ENCODE measurements at places on chromosomes 2 and 18.

DNA sequence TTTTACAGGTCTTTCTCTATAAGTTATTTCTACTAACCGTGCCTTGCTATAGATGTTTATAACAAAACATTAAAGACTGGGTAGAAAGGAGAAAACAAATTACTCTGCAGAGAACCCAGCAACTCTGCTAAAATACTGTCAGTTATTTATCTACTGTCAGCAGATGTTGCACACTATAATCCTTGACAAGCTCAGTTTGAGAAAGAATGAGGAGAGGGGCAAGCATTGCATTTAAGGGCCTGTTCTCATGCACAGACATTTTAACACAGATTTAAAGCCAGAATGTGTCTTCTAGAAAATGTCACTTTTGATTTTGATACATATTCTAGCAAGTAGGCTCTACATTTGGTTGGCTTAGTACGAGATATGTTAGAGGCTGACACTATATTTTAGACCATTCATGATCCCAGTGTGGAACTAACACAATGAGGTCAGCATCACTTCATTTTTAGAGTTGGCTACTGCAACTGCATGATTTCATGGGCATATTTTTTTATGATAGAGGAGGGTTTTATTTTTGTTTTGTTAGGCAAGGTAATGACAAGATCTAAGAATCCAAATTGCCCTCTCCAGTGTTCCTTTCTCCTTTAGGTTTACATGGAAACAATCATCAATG, 516.4 kb downstream of the ZEB2 start:
- no peak for DNase-seq

GRCh38 chr18:42583283-42583731, 532.2 kb downstream of the RIT2 start:
- no peak for DNase-seq

DNA sequence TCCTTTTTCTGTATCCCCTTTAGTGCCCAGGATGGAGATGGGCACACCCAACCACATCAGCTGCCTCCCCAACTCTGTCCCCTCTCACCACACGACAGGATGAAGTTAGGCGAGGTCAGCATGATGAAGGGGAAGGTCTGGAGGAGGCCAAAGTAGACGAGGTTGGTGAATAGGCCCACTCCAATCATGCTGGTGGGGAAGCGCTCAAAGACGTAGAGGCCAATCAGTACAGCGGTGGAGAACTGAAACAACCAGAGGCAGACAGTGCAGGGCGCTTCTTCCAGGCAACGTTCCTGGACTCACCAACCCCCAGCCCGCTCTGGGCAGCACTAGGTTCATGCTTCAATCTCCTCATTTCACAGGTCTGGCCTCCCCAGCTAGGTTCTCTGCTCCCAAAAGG, 2.9 kb downstream of the TEX261 start:
- no peak for DNase-seq

DNA sequence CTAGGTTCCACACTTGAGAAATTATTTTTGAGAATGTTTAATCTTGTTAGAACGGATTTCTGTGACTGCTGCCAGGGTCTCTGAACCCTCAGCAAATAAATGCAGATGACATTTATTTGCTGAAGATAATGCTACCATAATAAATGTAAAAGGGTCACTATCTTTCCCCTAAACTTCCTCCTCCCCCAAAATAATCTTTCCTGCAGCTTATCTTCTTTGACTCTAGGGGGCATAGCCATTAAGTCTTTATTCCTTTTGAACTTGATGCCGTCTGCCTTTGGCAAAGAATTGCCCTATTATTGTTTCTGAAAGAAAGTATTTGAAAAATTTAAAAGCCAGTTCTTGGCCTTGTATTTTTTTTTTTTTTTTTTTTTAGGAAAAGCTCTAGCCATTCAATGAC, 63.6 kb upstream of the ACSL3 start:
- no peak for DNase-seq

- DNase-seq, result no peak
These were observed 19.6 kb upstream of the KCNG3 start for GRCh38 chr2:42513252-42513918.

GRCh38 chr2:156124458-156124857, 208.1 kb downstream of the NR4A2 start:
- DNase-seq, result no peak

DNA sequence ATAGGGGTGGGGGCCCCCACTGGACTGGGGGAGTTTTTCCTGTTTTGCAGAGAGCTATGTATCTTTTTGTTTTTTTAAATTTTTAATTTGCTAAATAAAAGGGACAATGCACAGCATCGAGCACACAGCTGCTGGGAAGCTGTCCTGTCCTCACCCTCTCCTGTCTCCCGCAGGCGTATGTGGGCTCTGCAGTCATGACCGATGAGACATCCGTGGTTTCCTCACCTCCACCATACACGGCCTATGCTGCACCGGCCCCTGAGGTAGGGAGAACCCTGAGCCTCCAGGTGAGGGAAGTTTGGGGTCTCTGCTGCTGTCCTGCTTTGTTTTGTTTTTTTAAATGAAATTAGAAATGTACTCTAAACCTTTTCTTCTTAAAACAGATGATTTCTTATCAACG, 27.6 kb downstream of the PLEKHB2 start:
- DNase-seq, result no peak

- DNase-seq, result no peak
These were observed 39.2 kb downstream of the NETO1 start for GRCh38 chr18:72828601-72829000.

- no peak for DNase-seq
These were observed 1.8 kb upstream of the DUSP2 start for GRCh38 chr2:96146881-96147592.

DNA sequence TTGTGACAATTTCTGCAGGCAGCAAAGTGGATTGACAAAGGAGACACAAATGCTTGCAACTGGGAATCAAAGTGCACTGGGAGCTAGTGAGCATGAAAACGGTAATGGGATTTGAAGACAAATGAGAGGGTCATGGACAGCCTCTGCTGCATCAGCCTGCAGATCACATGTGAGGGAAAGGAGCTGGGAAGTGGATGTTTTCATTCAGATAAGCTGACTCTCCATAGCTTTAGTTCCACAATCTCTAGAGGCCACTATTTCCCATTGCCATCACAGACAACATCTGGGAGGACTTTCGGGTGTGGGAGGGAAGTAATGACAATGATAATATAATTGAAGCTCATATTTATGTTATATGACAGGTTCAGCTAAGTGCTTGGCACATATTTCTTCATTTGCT, 28.4 kb downstream of the ADCYAP1 start:
- DNase-seq, result no peak
